ENCODE measurements at places on chromosomes 7 and 10.

- DNase-seq, result no peak
These were observed 22.0 kb downstream of the INPP5A start for GRCh38 chr10:132559538-132559937.

GRCh38 chr10:90213346-90213745 is 512.0 kb downstream of the KIF20B start:
- DNase-seq, result no peak

DNA sequence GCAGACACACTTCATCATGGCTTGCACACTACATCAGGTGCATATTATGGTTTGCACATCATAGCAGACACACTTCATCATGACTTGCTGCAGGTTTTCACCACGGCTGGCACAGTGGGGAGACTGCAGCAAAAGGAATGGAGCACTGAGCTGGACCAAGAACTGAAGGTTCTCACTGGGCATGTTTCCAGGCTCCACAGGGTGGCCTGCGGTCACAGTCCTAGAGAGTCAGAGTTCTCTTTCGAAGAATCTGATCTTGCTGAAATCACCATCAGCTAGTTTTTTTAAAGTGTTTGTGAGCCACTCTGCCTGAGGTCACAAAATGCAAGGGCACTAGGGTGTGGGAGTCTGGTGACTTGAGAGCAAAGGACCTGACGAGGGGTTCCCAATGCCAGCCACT is 140.4 kb upstream of the NPY start:
- no peak for DNase-seq

GRCh38 chr10:54496852-54497251 is 304.2 kb downstream of the PCDH15 start:
- DNase-seq, result no peak

DNA sequence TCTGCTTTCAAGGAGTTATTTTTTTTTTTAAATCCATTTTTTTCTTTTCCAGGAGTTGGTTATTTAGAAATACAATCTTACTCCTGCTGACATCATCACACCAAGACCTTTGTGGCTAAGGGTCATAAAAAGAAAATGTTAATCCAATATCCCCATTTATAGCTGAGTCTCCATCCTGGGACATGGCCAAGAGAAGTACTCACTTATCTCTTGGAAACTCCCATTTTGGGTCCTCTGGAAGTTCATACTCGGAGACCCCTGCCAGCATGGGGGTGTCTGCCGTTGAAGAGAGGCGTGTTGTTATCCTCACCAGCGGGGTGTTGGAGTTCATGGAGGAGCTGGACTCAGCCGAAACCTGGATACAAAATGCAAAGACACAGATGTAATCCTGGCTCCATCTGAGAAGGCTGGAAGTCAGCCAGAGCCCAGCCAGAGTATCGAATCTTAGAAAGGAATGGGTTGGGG is 94.6 kb downstream of the FGFR2 start:
- DNase-seq, result no peak
